Type B pancreatic cell (in vitro differentiated cells): ENCODE measurements at places on chromosomes 16 and 17.

DNA sequence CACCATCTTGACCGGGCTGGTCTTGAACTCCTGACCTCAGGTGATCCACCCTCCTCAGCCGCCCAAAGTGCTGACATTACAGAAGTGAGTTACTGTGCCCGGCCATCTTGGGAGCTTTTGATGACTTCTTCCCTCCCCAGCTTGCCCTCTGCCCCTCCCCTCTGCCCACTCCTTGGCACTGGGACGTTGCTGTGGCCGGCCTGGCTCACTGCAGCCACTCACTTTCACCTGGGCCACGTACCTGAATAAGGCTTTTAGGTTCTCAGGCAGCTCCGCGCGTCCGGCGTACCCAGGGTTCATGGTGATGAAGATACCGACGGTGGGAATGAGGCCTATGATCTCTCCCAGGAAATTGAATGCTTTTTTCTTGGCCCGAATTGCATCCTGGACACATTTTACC lies 81.6 kb downstream of the DNAH17 start:
- DNase-seq = no peak

- DNase-seq = no peak
These were observed 157.2 kb upstream of the FOXF1 start for GRCh38 chr16:86353148-86353547.

DNA sequence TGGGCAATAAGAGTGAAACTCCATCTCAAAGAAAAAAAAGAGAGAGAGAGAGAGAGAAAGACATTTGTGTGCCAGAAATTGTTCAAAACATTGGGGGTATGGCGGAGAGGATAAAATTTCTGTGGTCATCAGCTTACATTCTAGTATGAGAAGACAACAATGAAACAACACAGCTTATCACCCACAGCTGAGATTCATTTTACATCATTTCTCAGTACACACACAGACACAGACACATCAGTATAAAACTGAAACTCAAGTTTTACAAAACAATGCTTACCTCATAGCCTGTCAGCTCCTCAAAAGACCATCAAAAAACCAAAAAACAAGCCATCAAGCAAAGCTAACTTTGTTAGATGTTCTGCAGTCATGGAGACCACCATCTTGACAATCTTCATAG lies 31.4 kb upstream of the CNEP1R1 start:
- DNase-seq = no peak

DNA sequence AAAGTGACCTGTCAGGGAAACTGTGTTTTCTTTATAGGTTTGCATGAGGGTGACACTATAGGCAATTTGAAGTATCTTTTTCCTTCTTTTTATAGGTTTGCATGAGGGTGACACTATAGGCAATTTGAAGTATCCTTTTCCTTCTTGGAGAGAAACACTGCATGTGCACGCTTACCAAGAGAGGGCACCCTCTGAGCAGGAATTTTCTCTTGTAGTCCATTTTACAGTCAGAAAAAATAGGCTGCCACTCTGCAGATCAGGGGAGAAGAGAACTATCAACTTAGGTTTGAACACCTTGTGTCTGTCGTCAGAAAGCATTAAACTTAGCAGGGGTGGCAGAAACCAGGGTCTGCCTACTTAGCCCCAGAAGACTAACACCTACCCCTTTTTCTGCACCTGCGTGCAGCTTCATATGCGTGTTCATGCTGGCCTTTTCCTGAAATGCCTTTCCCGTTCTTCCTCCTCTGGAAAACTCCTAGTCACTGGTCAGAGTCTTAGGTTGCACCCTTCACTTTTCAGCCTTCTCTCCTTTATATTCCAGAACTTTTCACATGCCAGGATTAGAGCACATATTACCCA lies 16.4 kb upstream of the SMIM36 start:
- no peak for DNase-seq

DNA sequence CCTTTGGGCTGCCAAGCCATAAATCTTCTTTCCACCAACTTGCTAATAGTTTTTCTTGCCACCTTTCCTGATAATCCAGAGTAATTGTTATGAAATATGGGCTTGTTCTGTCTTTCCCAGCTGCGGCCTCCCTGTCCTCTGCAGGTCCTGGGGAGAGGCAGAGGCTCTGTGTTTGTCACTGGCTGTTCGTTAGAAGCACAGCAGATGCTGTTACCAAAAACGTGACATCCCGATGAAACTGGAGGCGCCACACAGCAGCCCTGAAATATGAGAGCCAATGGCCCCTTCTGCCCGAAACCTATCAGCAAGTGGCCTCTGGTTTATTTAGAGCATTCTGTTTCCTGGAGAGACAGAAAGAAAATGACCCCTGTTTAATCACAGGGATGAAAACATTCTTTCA lies 115.1 kb upstream of the ANKFN1 start:
- DNase-seq = no peak

DNA sequence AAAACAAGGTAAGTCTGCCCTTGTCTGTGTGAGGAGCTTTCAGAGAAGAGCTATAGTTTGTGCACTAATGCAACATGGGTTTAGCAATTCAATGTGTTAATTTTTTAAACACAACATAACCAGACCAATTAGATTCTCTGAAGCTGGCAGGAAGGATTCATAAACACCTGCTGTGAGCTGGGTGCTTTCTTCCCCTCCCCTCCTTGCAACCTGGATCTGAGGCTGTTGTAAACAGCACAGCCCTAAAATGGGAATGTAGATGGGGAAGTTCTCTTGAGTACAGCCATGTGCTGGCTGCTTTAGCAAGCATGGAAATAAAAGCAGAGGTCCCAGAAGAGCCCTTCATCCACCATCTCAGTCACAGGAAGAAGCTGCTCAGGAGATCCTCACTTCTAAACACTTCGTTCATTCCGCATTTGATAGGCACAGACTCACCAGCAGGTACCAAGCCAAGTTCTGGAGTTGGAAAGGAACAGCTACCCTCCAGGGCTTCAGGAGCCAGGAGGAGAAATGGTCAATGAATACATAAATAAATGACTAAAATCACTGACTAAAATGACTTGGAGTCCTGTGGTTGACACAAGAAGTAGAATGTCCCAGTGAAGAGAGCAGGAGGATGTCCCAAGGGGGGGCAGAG lies 21.7 kb downstream of the AXIN2 start:
- no peak for DNase-seq

DNA sequence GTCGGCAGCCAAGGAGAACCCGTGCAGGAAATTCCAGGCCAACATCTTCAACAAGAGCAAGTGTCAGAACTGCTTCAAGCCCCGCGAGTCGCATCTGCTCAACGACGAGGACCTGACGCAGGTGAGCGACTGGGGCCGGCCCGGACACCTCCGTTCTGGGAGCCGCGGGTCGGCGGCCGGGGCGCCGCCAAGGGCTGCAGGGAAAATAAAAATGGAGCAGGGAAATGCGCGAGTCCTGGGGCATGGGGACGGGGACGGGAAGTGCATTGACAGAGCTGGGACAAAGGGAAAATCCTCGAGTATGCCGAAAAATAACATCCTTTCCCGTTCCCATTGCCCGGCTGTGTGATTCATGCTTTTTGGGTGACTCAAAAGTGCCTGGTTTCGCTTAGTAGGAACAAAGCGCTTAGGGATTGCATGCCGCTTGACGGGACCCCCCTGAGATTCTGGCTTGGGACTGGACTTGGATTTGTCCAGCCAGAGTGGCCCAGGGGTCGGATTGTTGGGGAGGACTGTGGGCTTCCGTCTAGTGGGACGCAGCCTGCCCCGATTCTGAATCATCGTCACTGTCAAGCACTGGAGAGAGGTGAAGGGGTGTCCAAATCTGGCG lies 699 bp downstream of the MPRIP start:
- DNase-seq = no peak

GRCh38 chr16:54116124-54116655 lies 170.4 kb downstream of the IRX3 start:
- no peak for DNase-seq

DNA sequence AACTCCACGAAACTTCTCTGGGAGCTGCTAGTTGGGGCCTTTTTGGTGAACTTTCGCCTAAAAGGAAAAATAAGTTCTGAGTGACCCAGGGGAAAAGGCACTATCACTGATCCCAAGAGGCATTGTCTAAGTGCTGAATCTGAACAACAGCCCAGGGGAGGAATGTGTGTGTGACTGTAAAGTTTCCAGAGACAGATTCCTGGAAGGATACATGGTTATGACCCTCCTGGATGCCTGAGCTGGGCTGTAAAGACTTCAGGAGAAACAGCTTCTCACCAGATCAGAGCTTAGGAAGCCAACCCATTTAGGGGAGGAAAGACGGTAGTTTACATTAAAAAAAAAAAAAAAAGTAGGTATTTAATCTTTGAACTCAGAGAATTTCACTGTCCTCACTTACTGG lies 20.2 kb downstream of the HIGD1B start:
- no peak for DNase-seq
